ENCODE measurements at places on chromosomes 5 and 9. TPM values are rescaled to one million over a fixed set of nuclear protein-coding genes. Genes with fewer than 3 reads are reported as not detected.

DNA sequence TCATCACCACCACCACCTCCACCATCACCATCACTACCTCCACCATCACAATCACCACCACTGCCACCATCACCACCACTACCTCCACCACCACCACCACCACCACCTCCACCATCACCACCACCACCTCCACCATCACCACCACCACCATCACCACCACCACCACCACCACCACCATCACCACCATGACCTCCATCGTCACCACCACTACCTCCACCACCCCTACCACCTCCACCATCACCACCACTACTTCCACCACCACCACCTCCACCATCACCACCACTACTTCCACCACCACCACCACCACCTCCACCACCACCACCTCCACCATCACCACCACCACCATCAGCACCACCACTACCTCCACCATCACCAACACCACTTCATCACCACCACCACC is 23.5 kb upstream of the ADCY2 start:
- peak; percentile 60 for DNase-seq

DNA sequence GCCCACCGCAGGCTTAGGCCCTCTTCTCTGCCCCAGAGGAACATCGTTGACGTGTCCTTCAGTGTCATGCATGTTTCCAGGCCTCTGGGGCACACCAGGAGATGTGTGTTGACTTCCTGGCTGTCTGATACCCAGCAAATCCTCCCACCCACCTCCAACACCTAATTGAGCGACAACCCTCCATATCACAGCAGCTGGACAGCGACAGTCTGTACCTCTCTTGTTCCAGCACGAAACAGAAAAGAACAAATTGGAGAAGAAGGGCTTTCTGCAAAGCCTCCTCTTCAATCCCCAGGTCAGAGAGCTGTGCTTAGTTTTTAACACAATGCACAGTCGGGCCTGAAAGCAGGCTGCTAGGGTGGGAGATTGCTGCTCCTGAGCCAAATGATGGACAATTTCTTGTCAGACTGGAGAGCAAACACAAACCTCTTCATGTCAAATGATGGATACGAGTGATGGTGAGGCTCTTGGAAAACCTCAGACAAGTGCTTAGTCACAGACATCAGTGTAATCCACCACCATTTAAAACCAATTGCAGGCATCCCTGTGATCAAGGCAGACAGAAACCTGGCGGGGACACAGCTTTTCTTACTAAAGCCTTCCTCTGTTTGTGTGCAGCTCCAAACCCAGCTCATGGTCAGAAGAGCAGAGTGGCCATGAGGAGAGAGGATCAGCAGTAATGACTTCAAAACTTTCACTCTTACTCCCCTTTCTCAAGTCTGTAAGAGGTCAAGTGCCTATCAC is 110.6 kb downstream of the EBF1 start:
- no peak for DNase-seq

DNA sequence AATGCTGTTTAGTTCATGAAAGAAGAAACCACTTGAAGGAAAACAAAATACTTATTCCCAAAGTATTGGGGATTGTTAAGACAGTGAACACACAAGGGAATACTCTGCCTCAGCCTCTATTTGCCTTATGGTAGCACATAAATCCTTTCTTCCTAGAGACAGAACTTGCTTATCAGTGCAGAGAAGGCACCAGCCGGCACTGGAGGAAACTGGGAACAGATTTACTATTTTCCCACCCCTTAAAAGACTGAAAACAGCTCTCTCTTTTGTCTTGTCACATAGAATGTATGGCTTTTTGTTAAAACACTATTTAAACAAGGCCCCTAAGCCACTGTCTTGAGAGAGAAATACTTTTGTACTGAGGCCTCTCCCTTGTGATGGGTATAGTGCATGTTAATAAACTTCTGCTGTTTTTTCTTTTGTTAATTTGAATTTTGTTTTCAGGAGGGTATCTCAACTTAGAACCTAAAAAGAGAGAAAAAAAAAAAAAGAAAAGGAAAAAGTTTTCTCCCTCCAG is 40.7 kb upstream of the EDIL3 start:
- DNase-seq = no peak

The NOXA1 gene
- 4.1 TPM for total RNA-seq

DNA sequence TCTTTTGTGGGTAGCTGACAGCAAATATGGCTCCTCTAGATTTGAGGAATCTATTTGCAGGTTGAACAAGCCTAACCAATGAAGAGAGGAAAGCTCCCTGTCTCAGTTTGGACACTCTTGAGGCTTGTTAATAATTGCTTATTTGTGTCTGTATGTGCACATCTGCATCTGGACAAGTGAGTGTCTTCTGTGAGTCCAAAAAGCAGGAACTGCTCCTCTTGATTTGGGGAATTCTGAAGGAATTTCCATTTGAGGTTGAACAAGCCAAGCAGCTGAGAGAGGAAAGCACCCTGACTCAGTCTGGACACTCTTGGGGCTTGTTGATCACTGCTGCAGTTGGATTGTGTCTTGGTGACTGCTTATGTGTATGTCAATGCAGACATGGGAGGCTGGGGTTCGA is 211.6 kb downstream of the DTWD2 start:
- DNase-seq = no peak

- DNase-seq = peak; percentile 67
Measured at GRCh38 chr5:122152266-122152900, 23.0 kb downstream of the ZNF474 start.

GRCh38 chr5:113122053-113122452 is 145.5 kb downstream of the DCP2 start:
- peak; percentile 55 for DNase-seq

- DNase-seq = no peak
Measured at GRCh38 chr9:109770101-109770500, 9.9 kb upstream of the PALM2AKAP2 start.

GRCh38 chr5:139696167-139696893 is 48.2 kb downstream of the CXXC5 start:
- DNase-seq = peak; percentile 51

GRCh38 chr9:91146391-91147019 is 215.2 kb downstream of the AUH start:
- DNase-seq = no peak

The PPP3R2 gene
- not detected for total RNA-seq

The WNK2 gene
- 3.6 TPM for total RNA-seq

DNA sequence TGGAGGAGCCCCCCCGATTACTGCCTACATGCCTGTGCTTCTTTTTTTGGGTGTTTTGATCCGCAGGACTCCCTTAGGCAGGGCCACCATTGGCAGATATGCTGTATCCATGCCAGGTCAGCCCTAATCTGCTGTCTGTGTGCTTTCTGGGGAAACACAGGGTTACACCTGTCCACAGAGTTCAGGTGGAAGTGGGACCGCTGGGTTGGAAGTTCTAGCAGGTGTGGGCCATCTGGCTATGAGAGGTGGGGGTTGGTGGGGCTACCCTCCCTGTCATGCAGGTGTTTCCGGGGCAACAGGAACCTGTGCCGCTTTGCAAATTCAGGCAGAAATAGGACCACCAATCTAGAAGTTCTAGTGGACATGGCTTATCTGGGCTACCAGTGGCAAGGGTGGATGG is 17.0 kb downstream of the IFNE start:
- no peak for DNase-seq

The SLC6A19 gene
- total RNA-seq = 0.12 TPM

- DNase-seq = no peak
Measured at GRCh38 chr5:108905805-108906204, 158.1 kb downstream of the FER start.

The DNAJB5 gene
- 33.7 TPM for total RNA-seq

The FAM153A gene
- not detected for total RNA-seq

DNA sequence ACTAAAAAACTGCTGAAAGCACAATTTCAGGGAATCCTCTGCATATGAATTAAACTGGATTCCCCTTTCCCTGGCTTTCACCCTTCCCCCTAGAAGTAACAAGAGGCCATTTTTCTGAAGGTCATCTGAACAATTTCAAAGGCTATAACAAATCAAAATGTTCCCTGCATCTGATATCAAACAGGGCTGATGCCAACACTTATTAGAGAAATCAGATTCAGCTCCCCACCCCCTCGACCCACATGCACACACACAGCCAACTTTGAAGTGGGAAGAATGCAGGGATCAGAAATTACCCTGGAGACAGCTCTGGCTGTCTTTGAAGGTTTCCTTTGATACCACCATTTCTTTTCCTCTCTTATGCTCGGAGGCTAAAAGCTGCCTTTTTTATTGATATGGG is 149.0 kb upstream of the RAPGEF1 start:
- DNase-seq = no peak

All from aorta (tissue), 5 donors.